ENCODE measurements at places on chromosomes 4 and X.

- no peak for DNase-seq
These were observed 63.7 kb downstream of the SEC24D start for GRCh38 chr4:118772081-118772766.

- no peak for DNase-seq
These were observed 868.5 kb upstream of the SLIT2 start for GRCh38 chr4:19382993-19383756.

- DNase-seq, result no peak
These were observed 34.4 kb upstream of the RTL3 start for GRCh38 chrX:78693536-78693935.

- DNase-seq, result no peak
These were observed 10.7 kb upstream of the HCCS start for GRCh38 chrX:11100281-11101035.

GRCh38 chr4:183355405-183355804, 33.2 kb upstream of the CLDN24 start:
- no peak for DNase-seq

DNA sequence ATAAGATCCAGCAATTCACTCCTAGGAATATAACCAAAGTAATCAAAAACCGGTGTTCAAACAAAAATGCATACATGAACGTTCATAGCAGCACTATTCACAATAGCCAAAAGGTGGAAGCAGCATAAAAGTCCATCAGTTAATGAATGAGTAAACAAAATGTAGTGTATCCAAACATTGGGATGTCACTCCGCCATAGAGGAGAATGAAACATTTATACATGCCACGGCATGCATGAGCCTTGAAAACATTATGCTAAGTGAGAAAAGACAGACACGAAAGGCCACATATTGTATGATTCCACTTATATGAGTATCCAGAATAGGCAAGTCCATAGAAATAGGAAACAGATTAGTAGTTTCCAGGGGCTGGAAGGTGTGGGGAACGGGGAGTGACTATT, 11.0 kb upstream of the PDLIM3 start:
- DNase-seq, result no peak

DNA sequence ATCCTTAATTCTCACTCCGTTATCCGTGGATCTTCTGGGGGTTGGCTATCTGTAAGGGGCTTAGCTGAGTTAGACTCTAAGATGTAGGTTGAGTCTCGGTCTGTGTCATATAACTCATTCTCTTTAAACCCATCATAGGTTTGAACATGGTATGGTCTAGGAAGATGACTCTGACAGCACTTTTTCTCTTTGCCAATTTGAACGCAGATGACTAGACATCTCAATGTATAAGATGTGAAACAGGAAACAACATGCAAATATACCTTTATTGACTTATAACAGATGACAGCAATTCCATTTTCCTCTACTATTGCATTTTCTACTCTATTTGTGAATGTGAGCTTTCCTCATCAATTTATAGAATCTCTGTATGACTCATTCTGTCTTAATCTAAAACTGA, 634.8 kb upstream of the MAGEB2 start:
- no peak for DNase-seq

DNA sequence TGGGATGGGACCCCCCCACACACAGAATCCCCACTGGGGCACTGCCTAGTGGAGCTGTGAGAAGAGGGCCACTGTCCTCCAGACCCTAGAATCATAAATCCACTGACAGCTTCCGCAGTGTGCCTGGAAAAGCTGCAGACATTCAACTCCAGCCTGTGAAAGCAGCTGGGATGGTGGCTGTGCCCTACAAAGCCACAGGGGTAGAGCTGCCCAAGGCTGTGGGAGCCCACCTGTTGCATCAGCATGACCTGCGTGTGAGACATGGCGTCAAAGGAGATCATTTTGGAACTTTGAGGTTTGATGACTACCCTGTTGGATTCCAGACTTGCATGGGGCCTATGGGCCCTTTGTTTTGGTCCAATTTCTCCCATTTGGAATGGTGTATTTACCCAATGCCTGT, 22.3 kb downstream of the AIMP1 start:
- DNase-seq, result no peak

DNA sequence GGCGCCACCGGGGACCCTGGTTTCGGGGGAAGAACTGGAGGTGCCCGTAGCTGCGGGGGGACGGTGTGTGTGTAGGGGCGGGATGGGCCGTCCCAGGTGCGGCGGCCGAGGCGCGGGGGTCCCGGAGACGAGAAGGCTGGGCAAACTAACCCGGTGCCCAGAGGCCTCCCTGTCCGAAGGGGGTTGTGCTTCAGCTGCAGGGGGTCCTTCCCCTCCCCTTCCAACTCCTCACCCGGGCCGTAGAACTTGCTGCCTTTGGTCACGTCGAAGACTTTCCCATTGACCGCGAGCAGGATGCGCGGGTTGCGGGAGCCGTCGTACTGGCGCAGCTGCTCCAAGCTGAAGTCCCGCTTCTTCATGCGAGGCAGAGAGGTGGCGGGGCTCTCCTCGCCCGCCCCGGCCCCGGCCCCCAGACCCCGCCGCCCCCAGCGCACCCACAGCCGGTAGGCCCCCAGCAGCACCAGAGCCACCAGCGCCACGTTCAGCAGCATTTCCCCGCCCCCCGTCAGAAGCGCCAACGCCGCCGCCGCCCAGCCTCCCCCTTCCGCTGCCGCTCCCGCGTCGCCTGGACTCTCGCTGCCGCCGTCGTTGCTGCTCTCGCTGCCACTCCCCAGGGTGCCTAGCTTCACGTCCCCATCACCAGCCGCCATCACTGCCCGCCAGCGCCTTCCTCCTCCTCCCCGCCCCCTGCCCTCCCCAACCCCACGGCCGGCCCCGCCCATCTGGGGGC, at the start of gene PGRMC2:
Gene PGRMC2, minus strand, starts transcription at position 673 of the 730 bp plus-strand sequence. Its CDS starts 23 bp downstream, at position 650.
- DNase-seq, result no peak

DNA sequence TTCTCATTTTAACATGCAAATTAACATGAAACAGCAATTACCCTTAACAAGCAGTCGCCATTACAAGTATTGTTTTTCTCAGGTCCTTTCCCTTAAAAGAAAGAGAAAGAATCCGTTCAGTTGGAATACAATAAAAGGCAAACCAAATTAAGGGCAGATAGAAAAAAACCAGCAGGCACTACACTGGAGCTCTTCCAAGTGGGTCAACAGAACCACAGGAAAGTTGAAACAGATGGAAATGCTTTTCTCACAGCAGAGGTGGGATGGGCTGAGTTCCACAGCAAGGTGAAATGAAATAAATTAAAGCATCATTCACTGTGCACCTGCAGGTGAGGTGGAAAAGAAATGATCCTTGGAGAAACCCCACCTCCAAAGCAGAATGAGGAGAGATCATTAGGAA, 102.6 kb downstream of the APBB2 start:
- DNase-seq, result no peak

DNA sequence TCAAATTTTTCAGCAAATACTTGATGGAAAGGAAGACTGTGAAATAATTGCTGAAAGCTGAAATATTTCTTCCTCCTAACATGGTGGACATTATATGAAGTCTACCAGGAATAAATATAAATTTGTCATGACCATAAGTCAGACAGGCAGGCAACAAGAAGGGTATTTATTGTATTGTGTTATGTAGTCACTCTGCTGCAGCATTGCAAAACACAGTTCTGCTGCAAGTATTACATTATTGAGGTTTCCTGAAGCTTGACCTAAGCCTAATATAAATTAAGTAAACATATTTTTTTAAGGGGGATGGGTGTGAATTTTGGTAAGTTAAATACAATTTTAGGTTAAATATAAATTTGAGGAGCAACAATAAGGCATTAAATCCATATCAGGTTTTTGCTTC, 60.2 kb upstream of the MAOA start:
- no peak for DNase-seq

GRCh38 chr4:185276036-185276435, 66.6 kb downstream of the SNX25 start:
- DNase-seq, result no peak

GRCh38 chr4:68465058-68465457, 17.8 kb downstream of the TMPRSS11E start:
- no peak for DNase-seq

DNA sequence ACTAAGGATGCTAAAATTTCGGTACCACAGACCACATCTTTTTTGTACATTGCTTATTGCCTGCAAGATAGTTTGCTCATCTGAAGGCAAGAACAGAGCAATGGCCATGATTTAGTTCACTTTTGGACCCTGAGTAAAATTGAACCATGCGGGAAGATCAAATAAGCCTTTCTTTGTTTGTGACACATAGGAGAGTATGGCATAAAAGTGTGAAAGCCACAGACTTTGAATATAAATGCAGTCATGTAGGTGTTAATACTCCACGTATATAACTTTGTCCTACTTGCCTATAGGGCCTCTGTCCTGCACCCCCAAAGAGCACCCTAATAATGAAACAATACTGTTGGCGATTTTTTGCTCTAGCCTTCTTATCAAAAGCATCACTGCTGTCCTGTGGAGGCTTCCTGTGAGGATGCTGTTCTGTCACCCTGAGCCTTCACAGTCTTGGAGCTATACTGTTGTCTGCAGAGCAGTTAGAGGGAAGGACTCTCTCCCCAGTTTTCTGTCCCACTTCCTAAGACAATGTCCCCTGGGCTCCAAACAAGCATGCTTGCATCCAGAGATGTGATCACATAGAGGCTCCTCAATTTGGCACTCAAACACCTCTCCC, 10.2 kb upstream of the CXCL13 start:
- DNase-seq, result no peak

DNA sequence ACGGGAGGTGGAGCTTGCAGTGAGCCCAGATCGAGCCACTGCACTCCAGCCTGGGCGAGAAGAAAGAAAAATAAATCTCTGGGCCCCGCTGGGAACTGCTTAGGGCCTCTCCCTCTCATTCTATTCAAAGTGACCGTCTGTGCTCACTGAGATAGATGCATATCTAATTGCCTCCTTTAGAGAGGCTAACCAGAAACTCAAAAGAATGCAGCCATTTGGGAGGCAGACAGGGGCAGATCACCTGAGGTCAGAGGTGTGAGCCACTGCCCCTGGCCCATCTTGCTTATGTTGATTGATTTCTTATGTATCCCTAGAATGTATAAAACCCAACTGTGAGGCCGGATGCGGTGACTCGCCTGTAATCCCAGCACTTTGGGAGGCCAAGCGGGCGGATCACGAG, 6.2 kb upstream of the CSF2RA start:
- no peak for DNase-seq

DNA sequence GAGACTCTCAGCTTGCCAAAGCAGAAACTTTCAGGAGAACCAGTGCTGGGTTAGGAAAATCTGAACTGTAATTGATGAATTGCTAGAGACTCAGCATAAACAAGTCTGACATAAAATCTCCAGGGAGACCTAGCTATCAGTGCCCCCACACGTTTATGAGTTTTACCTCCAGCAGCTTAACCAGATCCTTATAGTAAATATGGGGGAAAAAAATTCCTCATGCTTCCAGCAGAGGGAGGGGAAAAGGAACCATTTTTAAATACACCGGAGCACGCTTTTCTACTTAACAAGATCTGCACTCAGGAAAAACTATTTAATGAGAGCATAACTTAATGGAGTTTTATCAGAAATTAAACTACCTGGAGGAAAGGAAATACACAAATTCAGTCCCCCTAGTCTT, 1040.7 kb upstream of the INTU start:
- no peak for DNase-seq

DNA sequence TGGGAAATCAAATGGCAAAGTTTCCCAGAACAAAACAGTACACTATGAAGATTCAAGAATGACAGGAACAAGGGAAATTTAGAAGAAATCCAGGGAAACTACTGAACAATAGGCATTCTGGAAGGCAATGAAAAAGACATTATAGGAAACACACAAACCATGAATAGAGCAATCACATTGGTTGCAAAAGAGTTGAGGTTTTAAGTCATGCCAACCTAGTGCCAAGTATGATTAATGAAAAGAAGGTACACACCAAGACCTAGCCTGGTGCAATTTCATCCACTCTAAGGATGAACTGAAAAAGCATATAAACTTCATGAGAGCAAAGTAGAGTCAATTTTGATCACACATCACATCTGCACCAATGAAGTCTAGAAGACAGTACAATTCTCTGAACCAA, 326.9 kb downstream of the PDHA2 start:
- DNase-seq, result no peak

DNA sequence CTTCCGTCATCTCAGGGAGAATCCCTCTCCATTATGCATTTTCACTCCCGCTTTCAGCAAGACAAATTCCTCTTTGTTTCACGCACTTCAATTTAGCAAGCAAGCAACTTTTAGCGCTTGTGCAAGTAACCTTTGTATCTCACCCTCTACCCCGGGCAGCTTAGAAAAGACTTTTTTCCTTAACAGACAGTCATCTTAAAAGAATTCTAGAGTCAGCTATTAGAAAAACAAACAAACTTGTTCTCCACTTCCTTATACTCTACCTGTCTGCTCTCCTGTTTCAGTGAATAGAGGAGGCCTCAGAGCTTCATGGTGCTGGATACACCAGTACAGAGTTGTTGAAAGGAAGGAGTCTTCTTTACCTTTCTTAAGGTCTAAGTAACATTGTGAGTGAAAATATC, 12.1 kb downstream of the TIGD2 start:
- no peak for DNase-seq

DNA sequence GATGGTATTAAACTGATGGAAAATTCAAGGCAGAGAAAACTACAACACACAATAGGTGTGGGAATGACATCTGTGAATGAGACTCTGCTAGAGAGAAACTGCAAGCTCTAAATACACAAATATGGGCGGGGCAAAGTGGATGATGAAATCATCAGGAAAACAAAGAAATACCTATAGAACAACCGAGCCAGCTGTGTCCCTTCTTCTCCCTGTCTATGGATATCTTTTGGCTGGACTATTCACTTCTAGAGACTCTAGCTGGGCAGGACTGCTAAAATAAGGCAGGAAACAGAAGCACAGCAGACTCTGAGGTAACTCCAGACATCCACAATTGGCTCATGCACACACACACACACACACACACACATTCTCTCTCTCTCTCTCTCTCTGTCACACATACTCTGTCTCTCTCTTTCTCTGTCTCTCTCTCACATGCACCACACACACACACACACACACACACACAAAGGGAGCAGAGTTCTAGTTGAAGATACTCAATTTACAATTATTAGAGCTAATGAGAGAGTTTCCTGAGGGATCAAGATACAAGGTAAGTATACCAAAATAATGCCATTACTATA, 27.2 kb upstream of the EDNRA start:
- DNase-seq, result no peak

- DNase-seq, result no peak
These were observed 165.8 kb downstream of the SHROOM4 start for GRCh38 chrX:50648156-50648555.

GRCh38 chr4:183821076-183821853, 83.8 kb upstream of the STOX2 start:
- DNase-seq, result no peak

DNA sequence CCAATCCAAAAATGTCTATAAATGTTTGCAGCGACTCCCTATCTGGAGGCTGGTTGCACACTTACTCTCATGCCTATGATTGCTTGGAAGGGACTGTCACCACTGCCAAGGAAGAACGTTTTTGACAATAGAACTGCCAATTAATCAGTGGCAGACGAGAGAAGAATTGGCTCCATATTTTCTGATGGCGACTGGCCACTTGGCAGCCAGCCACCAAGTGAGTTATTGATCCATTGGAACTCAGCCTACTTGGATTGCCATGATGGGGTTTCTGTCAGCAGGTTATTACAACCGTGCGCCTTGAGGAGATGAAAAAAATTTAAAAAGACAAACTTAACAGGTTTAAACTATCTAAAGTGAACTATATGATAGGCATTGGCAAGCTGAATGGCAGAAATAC, 47.4 kb downstream of the LINC00632 start:
- no peak for DNase-seq

Measured in posterior cingulate gyrus (tissue), 11 donors.